Activated CD4-positive, alpha-beta T cell treated with anti-CD3 and anti-CD28 coated beads, Interleukin-2, amount 50 U/mL, for 4 hours (primary cell): ENCODE measurements at places on chromosomes 11 and 22.

DNA sequence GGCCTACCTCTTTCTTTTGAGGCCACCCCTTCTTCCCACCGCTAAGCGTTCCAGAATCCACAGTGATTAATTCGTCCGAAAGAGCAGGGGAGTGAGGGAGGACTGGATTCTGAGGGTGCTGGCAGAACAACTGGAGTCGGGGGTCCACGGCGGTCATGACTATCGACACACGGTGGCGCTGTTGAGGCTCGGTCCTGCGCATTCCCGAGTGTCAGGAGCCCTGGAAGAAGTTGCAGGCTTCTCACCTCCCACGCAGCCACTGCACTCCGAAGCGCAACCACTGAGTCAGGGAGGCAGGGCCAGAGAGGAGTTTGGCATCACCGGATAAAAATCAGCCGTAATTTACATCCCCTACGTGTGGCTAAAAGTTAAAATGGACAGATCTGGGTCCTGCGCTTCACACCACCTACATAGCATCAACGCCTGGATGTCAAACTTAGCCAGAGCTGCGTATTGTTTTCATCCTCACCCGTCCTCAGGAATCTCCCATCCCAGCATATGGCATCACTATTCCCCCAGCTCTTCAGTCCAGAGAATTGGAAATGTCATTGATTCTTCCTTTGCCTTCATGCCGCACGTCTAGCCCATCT lies 10.7 kb upstream of the CTSF start:
- peak; percentile 76 for DNase-seq

DNA sequence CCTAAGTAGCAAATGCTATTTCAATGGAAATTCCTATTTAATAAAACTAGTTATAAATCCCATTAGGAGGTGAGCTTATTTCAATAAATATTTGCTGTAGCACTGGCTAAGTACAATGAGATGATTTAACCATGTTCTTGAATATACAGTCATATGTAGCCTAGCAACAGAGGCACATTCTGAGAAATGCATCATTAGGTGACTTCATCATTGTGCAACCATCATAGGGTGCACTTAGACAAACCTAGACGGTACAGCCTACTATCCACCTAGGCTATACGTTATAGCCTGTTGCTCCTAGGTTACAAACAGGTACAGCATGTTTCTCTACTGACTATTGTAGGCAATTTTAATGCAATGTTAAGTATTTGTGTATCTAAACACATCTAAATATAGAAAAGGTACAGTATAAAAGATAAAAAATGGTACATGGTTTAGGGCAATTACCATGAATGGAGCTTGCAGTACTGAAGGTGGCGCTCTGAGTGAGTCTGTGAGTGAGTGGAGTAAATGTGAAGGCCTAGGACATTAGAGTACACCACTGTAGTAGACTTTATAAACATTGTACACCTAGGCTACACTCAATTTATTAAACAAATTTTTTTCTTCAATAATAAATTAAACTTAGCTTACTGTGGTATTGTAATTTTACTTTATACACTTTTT lies 350.1 kb downstream of the CASP12 start:
- DNase-seq, result no peak

DNA sequence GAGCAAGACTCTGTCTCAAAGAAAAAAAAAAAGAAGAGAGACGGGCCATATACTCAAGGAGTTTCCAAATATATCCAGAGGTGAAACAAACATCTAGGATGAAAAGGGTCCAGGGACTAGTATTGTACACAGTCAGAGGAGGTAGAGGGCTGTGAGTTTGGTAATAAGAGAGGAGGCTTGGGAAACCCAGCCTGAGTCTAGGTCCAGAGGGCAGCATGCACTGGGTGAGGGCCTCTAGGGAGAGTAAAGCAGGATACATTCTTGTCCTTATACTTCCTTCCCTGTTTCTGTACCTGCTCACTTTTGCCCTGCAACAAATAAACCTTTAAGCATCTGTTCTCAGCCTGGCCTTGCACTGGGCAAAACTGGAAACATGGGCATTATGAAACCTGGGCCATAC lies 31.5 kb downstream of the STIM1 start:
- no peak for DNase-seq

DNA sequence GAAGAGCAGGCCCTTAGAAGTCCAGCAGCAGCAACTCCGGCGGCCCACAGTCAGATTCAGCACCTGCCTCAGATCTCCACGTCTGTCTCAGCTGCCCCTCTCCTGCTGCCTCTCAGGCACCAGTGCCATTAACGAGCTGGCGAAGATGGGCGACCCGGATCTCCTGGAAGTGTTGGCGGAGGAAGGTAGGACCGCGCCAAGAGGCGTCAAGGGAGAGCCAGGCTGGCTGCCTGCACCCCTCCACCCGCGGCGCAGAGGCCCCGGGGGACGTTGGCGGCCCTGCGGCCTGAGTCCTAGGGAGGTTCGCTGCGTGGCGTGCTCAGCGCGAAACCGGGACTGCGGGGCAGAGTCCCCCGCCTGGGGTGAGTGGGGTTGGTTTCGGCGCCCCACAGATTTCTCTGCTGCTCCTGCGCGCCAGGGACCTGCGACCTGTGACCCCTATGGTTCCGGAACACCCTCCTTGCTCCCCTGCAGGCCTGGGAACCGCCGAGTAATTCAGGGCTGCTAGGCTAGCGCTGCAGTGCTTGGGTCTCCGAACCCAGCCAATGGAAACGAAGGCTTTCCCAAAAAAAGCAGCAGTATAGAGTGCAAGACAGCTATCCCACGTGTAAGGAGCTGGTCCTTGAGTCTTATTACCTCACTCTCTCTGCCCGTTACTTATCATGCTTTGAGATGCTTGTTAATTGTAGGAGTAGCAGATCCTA lies 615 bp downstream of the ANO5 start:
- DNase-seq, result no peak

GRCh38 chr22:31085493-31085824 lies 4.3 kb downstream of the SMTN start:
- DNase-seq, result no peak

- no peak for DNase-seq
Measured at GRCh38 chr11:72069787-72070251, 10.5 kb downstream of the NUMA1 start.

DNA sequence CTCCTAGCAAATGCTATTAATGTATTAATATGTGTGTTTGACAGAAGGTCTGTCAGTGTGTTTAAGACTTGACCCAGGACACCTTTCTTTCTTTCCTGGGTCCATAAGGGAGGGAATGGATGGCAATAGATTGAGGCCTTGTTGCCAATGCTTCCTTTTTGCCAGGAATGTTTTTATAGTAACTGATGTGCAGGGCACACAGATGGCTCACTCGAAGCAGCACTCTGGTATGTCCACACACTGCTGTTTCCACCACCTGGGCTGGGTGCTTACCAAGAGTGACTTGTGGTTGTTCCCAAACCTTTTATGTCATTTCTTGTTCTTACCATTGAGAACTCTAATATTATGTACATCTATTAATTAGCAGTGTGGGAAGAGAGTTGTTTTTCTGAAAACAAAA lies 396.9 kb upstream of the SYN3 start:
- DNase-seq, result no peak

DNA sequence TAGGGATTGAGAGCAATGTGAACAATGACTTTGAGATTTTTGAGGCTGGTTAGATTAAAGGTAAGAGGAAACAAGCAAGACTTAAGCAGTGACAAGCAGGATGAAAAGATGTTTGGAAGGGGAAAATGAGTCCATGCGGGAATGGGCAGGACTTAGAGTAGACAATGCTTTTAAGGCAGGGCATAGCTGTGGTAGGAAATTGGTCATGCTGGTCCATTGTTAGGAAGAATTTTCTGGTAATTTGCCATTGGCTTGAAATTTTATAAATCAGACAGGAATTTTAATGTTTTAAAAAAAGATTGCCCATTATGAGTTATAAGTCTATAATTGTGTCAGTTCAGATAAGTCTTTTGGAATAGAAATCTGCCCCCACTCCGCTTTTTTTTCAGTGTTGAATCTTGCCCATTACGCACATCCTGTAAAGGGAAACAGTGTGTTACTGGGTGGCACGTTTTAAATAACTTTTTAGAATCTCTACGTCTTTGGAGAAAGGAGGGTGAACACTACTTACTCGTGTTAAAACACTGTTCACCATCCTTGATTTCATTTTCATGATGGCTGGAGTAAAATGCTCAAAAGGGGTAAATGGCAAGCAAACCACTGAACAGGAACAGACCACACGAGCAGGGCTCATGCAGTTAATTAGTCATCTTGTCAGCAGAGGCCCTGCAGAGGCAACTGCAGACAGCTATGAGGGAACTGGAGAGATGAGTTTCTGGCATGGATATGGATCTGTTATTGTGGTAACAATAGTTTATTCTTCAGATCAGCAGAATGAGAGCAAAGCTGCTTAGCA lies 25.0 kb downstream of the SWAP70 start:
- no peak for DNase-seq

DNA sequence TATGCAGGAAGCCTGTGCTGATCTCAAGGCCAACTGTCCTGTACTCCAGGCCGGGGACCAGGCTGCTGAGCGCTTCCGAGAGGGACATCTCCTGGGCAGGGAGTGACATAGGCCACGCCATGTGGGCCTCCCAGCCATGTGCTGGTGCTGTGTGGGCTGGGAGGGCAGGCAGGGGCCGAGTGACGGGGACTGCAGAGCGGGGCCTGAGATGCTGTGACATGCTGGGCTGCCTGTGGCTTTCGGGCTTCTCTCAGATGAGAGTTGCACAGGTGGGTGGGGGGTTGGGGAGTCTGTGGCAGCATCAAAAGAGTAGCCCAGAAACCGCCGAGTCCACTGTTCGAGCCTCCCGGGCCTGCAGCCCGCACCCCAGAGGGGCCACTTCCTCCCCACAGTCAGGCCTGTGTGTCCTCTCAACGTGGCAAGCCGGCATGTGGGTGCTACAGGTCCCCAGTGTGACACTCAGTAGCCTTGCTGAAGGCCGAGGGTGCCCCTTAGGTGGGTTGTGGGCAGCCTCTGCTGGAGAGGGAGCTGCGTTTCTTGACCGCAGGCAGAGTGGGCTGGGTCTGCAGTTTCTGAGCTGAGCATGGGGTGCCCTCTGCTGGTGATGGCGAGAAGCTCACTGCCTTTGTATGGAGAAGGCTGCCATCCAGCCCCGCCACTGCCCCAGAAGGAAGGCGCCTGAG lies 101.2 kb downstream of the BCR start:
- DNase-seq, result peak; percentile 79

- no peak for DNase-seq
Measured at GRCh38 chr22:46012182-46012880, 35.4 kb upstream of the WNT7B start.

- DNase-seq, result no peak
Measured at GRCh38 chr11:33906484-33907186, 14.8 kb upstream of the LMO2 start.

- no peak for DNase-seq
Measured at GRCh38 chr11:3782963-3783362, 14.4 kb downstream of the NUP98 start.

GRCh38 chr11:70544774-70545609 lies 146.7 kb downstream of the CTTN start:
- DNase-seq, result no peak

DNA sequence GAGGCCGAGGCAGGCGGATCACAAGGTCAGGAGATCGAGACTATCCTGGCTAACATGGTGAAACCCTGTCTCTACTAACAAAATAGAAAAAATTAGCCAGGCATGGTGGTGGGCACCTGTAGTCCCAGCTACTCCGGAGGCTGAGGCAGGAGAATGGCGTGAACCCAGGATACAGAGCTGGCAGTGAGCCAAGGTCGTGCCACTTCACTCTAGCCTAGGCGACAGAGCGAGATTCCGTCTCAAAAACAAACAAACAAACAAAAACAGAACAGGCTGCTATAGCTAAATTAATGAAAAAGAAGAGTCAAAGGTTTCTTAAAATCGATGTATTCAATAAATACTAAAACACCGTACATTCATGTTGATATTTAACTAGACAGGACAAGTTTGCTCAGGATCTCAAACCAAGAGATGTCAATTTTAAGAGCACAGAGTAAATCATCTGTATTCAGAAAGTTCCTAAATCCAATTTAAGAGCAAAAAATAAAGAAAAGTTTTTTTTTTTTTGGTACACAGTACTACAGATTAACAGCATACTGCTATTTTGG lies 59.9 kb downstream of the NUP98 start:
- DNase-seq, result no peak

DNA sequence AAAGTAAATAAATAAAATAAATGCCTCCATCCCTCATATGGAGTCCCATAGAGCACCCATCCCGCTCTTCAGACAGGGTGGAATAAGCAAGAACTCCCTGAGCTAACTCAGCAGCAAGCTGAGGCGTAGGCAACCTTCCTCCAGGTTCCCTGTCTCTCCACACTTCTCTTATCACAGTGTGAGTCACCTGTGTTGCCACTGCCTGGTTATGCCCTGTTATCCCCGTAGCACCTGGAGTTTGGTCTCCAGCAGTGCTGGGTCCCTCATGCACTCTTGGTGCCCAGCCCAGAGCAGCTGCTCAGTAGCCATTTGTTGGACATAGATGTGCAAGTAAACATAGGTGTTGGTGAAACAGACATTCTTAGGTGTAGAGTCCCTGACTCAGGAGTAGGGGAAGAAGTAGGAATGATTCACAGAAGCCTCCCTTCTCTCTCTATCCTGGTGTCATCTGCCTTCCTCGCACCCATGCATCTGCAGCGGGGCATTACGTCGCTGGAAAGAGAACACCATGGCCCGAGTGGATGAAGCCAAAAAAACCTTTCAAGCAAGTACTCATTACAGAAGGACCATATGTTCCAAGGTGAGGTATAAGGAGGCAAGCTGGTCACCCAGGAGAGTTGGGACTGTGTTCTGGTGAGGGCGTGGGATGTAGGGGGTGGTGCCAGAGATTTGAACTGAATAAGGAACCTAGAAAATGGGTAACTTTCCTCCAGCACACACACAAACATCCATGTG lies 56.0 kb downstream of the PISD start:
- no peak for DNase-seq

GRCh38 chr22:41367039-41367679 lies 14.6 kb upstream of the TEF start:
- DNase-seq, result no peak

DNA sequence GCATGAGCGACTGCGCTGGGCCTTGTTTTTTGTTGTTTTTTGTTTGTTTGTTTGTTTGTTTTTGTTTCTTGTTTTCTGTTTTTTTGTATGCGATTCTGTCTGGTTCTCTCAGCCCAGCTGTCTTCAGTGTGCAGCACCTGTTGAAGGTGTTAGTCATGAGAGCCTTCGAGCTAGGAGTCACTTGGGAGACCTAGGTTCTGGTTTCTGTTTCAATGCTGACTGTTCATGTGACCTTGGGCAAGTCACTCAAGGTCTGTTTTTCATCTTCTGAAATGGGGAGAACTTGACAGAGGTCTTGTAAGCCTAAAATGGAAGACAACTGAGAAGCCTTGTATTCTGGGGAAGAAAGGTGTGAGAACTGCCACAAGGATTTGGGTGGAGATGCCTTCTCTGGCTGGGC lies 1.8 kb downstream of the DCPS start:
- no peak for DNase-seq
